ENCODE measurements at places on chromosomes 11 and 22. TPM values are rescaled to one million over a fixed set of nuclear protein-coding genes. Genes with fewer than 3 reads are reported as not detected.

SAAL1 gene
- total RNA-seq = 35.2 TPM

GRCh38 chr11:83835423-83835822 lies 549.3 kb upstream of the CCDC90B start:
- H3K27ac ChIP-seq = no peak overlapping the region
- no peaks in the 10 kb centered on the region for H3K4me1 ChIP-seq
- H3K27me3 ChIP-seq = no peaks in the 10 kb centered on the region
- no peak overlapping the region for H3K4me3 ChIP-seq
- no peaks in the 10 kb centered on the region for H3K36me3 ChIP-seq

GRCh38 chr11:35466058-35466457 lies 46.7 kb upstream of the SLC1A2 start:
- H3K36me3 ChIP-seq = no peaks in the 10 kb centered on the region
- H3K4me3 ChIP-seq = no peak overlapping the region
- H3K27ac ChIP-seq = no peak overlapping the region
- peaks cover 10% of the 10 kb centered on the region for H3K27me3 ChIP-seq
- no peaks in the 10 kb centered on the region for H3K4me1 ChIP-seq

VPREB1 gene
- total RNA-seq = not detected

DNA sequence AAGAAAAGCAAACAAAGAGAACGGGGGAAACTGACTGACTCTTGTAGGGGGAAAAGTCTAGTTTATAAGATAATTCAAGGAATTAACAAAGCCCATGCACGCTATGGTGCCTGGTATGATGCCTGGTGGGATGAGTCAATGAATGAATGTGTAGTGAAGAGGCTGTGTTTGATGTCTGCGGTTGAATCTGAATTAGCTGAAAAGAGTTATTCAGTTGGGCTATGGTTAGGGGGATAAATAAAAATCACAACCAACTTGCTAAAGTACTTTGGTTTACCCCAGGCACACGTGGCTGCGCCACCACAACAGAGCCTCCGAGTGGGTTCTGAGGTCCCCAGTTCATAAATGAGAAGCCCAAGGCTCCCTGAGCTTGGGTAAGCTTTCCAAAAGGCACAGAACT lies 369.3 kb upstream of the SYN3 start:
- peaks cover 18% of the 10 kb centered on the region for H3K36me3 ChIP-seq
- no peak overlapping the region for H3K4me3 ChIP-seq
- no peak for DNase-seq
- H3K27me3 ChIP-seq = no peaks in the 10 kb centered on the region

- DNase-seq = no peak
- no peaks in the 10 kb centered on the region for H3K4me1 ChIP-seq
- no peak overlapping the region for H3K4me3 ChIP-seq
- no peak overlapping the region for H3K27ac ChIP-seq
Measured at GRCh38 chr22:25745341-25746011, 3.5 kb downstream of the MYO18B start.

DNA sequence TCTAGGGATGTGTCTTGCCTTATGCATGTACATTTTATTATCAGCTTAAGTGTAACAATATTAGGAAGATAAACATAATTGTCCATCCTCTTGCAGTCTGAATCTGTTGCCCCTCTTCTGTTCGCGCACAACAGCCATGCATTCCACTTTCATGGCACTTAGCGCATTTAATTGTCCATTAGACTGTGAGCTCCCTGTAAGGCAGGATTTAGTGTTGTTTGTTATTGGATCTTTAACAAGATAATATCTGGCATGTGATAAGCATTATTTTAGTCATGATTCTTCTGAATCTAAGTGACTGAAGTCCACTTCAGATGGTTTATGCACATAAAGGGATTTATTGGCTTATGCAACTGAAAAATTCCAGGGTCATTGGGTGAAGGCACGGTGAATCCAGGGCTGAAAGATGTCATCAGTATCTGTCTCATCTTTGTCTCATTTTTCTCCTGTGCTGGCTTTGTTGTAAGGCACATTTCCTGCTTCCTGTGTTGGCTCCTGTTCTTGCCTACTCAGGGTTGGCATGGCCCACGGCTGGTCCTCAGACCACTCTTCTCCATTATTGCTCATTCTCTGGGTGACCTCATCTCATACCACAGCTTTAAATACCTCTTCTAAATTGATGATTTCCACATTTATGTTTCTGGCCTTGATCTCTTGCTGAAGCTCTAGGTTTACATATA lies 37.6 kb downstream of the ATXN10 start:
- no peaks in the 10 kb centered on the region for H3K36me3 ChIP-seq
- H3K27ac ChIP-seq = no peak overlapping the region
- no peak overlapping the region for H3K4me3 ChIP-seq
- DNase-seq = no peak
- H3K4me1 ChIP-seq = no peaks in the 10 kb centered on the region

INSC gene
- not detected for total RNA-seq

CBX6 gene
- 57.6 TPM for total RNA-seq

DNA sequence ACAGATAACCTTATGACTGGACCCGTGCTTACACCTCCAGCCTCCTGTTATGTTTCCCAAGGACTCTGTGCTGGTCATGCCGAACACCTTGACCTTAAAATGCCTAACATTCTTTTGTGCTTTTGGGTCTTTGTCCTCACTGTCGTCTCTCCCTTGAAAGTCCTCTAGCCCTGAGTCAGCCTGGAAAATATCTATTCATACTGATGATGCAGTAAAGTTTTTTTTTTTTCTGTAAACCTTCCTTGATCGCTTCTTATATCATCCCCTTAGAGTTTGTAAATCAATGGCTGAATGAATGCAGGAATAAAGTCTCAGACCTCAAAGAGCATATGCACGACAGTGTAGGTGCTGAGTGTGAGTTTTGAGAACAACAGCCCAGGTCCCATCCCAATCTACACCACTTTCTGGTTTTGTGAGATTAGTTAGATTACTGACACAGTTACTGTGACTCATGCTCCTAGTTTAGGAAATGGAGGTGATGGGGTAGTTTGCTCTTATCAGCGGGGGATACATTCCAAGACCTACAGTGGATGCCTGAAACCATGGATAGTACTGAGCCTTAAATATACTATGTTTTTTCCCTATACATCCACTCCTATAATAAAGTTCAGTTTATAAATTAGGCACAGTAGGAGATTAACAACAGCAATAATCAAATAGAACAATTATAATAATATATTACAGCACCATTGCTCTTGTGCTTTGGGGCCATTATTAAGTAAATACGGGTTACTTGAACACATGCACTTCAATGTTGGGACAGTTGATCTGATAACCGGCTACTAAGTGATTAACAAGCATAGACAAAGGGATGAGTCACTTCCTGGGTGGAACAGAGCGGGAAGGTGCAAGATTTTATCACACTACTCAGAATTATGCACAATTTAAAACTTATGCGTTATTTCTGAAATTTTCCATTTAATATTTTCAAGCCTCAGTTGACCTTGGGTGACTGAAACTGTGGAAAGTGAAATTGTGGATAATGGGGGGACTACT lies 8.6 kb downstream of the TCN1 start:
- no peaks in the 10 kb centered on the region for H3K27me3 ChIP-seq
- H3K36me3 ChIP-seq = no peaks in the 10 kb centered on the region
- no peaks in the 10 kb centered on the region for H3K4me1 ChIP-seq

DNA sequence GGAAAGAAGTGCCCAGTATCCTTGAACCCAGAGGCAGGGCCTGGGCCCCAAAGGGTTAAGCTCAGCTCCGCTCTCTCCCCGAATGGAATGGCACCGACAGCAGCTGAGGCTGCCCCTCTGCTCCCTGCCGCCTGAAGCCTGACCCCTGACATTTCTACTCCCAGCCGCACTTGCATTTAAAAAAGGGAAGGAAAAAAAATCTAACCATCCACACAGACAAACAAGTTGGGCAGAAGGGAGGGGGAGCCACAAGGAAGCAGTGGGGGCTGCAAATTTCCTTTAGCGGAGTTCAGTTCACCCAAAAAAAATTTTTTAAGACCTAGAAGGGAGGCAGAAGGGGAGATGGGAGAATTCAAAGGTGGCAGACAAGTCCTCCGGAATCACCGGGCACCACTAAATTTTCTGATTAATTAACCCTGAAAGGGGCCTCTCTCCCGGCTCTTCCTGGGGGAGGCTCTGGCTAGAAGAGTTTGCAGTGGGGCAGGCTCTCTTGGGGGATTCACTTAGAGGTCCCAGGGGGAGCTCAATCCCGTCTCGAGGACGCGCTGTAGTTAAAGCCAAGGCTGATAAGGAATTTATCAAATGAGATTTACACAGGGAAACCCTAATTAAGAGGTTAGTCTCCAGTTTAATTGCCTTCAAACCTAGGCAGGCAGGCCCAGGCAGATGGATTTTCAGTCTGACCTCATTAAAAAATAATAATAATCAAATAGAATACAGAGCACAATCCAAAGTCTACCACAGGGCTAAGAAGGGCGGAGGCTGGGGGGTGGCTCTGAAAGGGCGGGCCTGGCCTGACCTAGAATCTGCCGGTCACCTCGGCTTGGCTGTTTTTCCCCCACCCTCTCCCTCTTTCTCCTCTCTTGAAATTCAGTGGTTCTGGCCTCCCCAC lies 25.6 kb downstream of the MN1 start:
- H3K27ac ChIP-seq = no peak overlapping the region
- no peaks in the 10 kb centered on the region for H3K36me3 ChIP-seq
- H3K4me1 ChIP-seq = no peaks in the 10 kb centered on the region
- no peaks in the 10 kb centered on the region for H3K27me3 ChIP-seq

FDX1 gene
- total RNA-seq = 10.0 TPM

LRRC55 gene
- not detected for total RNA-seq

- H3K4me3 ChIP-seq = no peak overlapping the region
- no peak overlapping the region for H3K27ac ChIP-seq
- DNase-seq = no peak
- no peaks in the 10 kb centered on the region for H3K4me1 ChIP-seq
Measured at GRCh38 chr22:30705710-30706651, 11.3 kb downstream of the OSBP2 start.

TLCD5 gene
- total RNA-seq = not detected

DNA sequence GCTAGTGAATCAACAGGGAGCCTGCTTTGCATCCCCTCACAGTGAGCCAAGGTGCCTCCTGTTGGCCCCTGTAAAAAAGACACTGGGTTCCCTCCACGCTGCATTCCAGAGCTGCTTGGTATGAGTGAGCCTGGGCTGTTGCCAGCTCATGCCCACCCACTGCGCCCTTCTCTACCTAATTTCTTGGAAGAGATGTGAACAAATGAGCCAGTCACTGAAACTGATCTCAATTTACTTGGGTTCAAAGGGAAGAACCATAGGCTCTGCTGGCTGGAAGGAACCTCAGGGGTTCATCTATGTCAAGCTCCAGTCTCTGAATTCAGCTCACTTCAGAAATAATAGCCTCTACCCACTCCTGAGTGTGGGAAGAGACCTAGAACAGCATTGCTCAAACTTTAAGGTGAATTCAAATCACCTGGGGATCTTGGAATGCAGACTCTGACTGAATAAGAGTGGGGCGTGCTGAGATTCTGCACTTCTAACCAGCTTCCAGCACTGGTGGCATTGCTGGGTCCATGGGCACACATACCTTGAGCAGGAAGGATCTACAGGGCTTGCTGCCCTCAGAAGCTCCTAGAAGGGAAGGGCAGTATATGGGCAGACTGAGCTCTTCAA lies 5.4 kb upstream of the TMPRSS4 start:
- H3K4me1 ChIP-seq = no peaks in the 10 kb centered on the region
- peaks cover 2% of the 10 kb centered on the region for H3K27me3 ChIP-seq
- DNase-seq = no peak
- H3K36me3 ChIP-seq = no peaks in the 10 kb centered on the region

DNA sequence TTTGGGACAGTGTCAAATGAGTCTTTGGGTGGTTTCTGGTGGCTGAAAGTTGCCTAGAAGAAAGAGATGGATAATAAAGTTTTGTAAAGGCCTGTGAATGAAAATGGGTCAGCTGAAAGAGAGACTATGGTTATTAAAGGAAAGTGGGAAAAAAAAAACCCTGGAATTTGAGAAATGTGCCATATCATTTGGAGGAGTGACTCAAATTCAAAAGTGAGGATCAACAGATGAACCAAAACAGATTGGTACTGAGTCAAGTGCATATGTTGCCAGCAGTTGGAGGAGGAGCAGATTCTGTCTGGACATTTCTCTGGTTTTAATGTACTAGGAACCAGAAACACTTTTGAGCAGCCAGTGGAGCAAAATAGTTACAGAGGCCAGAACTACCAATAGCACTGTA lies 339.8 kb downstream of the KCNA4 start:
- H3K4me3 ChIP-seq = no peak overlapping the region
- no peak for DNase-seq
- H3K27me3 ChIP-seq = no peaks in the 10 kb centered on the region
- H3K27ac ChIP-seq = no peak overlapping the region
- H3K4me1 ChIP-seq = no peaks in the 10 kb centered on the region

LRRC74B gene
- total RNA-seq = 0.17 TPM
